CD4-positive, alpha-beta T cell (primary cell): ENCODE measurements at places on chromosomes 16 and 17. TPM values are rescaled to one million over a fixed set of nuclear protein-coding genes. Genes with fewer than 3 reads are reported as not detected.

Gene KCNJ16
- total RNA-seq: not detected

Gene SKAP1
- 92.0 TPM for total RNA-seq

Gene MYH3
- total RNA-seq: 5.6 TPM

Gene IRX5
- not detected for total RNA-seq

Gene TVP23A
- not detected for total RNA-seq

Gene MPP3
- not detected for total RNA-seq

Gene DNAAF1
- total RNA-seq: not detected

Gene RNF43
- total RNA-seq: 1.9 TPM

Gene NOXO1
- total RNA-seq: 0.99 TPM

Gene CD300H
- not detected for total RNA-seq
